ENCODE measurements at places on chromosomes 16 and 17. TPM values are rescaled to one million over a fixed set of nuclear protein-coding genes. Genes with fewer than 3 reads are reported as not detected.

GRCh38 chr16:17296431-17296830, 174.3 kb downstream of the XYLT1 start:
- DNase-seq = no peak

GRCh38 chr16:65318138-65318537, 196.3 kb upstream of the CDH11 start:
- no peak for DNase-seq

Gene MVD
- 47.5 TPM for total RNA-seq

GRCh38 chr17:63140255-63140654, 174.2 kb downstream of the TANC2 start:
- DNase-seq = peak; percentile 29

GRCh38 chr17:56571456-56571855, 22.0 kb upstream of the NOG start:
- no peak for DNase-seq

GRCh38 chr16:68022278-68022727, 729 bp downstream of the DDX28 start:
- no peak for DNase-seq

Gene MT1A
- total RNA-seq = not detected

Gene CCL8
- 0.13 TPM for total RNA-seq

DNA sequence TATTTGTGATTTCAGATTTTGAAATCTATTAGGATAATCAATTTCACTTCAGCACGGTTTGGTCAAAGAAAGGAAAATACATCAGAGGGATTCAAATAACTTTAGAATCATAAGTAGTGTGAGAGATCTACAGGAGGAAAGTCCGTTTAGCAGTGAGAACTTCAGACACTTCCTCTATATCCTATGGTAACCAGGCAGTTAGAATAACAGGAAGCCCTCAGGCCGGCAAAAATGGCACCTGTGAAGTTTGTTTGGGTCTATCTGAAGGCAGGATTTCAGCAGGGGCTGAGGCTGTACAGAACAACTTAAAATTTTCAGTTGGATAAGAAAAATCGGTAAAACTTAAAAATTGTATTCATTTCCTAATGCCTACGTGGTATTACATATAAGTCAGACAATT, 24.9 kb downstream of the KCNJ16 start:
- DNase-seq = peak; percentile 81

Gene KRT33A
- not detected for total RNA-seq
